SW480 (cell line): ENCODE measurements at places on chromosomes 1 and 21.

DNA sequence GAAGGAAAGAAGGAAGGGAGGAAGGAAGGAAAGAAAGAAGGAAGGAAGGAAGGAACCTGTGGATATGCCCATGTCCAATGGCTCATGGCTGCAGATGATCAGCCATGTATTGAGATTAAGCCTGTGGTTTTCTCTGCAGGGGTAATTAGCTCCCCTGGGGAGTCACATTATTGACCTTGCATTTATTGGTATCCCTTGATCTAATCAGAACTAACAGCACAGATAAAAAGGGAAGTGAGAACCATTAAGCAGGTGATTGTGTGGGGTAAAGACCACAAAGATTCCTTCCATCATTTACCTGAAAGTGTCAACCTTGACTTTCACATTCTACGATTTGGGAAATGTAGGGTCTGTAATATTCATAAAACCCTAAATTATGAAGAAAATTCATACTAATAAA lies 390.7 kb downstream of the BRINP2 start:
- no peak for DNase-seq

DNA sequence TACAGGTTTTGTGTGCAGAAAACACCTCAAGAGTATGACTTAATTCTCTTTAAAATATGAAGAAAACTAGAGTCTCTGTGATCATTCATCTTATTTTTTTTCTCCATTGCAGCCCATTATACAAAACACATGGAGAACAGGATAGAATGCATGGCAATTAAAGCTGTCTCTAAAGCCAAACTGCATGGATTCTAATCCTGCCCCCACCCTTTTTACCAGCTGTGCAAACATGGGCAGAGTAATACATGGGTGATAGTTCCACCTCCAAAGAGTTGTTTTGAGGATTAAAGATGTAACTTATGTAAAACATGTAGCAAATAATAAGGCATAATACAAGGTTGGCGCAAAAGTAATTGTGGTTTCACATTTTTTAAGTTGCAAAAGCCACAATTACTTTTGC lies 114.4 kb downstream of the CLEC20A start:
- DNase-seq, result no peak

DNA sequence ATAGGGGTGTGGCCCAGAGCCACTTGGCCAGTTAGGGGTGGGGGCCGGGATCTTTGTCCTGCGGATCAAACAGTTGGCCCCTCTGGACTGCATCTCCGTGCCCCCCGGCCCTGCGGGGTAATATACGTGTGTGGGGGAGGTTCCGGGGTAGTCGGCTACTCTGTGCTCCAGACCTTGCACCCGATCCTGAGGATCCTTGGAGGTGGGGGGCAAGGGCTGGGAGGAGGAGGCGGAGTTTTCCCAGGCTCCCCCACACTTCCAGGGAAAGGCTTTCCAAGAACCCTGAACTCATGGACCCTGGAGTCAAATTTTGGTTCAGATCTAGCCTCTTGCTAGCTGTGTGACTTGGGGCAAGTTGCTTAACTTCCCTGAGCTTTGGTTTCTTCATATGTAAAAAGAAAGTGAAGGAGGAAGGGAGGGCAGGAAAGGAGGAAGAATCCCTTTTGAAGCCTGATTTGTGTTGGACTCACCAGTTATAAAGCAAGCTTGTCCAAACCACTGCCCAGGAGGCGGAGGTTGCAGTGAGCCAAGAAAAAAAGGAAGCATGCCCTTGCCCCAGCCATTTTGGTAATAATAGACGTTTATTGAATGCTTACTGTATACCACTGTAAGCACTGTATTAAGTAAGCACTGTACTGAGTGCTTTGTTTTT lies 686 bp downstream of the MIIP start:
- no peak for DNase-seq

DNA sequence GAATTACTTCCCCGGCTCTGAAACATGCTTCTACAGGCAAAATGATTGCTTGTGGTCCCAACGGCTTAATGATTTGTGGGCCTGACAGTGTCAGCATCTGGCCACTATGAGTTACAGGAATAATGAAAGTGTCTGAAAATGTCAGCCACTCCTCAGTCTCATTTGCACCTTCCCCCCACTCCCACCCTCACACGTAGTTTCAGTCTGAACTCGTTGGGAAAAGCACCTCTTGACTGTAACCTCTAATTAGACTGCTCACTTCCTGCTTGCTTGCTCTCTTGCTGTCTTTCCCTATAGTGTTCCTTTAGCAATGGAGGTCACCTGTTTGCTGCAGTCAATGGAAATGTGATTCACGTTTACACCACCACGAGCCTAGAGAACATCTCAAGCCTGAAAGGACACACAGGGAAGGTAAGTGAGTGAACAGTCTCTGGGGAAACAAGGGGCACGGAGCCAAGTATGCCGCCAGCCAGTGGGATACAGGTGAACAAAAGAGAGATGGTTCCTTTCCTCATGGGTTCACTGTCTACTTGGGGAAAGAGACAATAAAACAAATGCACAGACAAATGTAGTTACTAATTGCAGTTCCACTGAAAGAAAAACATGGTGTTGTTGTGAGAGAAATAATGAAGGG lies 27.1 kb downstream of the CFAP57 start:
- DNase-seq, result no peak

- DNase-seq, result peak; percentile 0
These were observed 316.9 kb upstream of the ADGRL4 start for GRCh38 chr1:79323239-79324025.

DNA sequence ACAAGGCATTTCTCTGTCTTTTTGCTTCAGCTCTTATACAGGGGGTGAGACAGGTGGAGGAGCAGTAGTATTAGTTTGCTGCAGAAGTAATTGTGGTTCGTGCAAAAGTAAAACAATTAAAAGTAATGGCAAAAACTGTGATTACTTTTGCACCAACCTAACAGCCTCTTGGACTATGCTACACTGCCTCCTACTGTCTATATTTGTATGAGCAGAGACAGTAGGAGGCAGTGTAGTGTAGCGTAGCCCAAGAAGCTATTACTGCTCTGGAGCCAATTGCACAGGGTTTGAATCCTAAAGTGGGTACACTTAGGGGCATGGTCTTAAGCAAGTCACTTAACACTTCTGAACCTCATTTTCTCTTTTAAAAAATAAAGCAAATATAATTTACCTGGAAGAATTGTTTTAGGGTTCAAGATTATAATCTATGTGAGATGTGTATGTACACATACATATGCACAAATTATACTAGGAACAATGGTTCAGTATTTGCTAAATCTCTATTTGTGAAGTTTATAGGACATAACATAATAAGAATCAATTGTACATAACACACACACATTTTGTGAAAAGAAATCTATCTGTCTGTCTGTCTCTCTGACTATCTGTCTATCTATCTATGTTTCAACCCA lies 103.8 kb downstream of the BRINP3 start:
- no peak for DNase-seq

- DNase-seq, result no peak
These were observed 44.7 kb downstream of the SLC30A10 start for GRCh38 chr1:219883400-219884332.

- DNase-seq, result no peak
These were observed 557.5 kb upstream of the PTBP2 start for GRCh38 chr1:96164053-96164452.

DNA sequence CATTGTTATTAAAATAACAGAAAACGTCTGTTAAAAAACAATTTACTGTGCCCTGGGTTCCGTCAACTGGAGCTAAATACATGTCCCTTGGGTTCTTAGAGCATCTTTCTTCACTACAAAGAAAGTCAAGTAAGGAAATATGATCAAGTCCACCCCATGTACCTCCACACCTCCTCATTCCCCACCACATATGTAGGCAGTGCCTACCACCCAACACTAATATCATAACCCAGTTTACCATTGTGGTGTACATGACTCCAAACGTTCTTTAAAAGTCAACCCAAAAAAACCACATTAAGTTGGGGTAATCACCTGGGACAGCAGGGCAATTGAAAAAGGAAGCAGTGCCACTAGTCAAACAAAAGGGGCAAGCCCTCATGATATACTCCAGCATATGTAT lies 7.8 kb upstream of the LRRC52 start:
- no peak for DNase-seq

DNA sequence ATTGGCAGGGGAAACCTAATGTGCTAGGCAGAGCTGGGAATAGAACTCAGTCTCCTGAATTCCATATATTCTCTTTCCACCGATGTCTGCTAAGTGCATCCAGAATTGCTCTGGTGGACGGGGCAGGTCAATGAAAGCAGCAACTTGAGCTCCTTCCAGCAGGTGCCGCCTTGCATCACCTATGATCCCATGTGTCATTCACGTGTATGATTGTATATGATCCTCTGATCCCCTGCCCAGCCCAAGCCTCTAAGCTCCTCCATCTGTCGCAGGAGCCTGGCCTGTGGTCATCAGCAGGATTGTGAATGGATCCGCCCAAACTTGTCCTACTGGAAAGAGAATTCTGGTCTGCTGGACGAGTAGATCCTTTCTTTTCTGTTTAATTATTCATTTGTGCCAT lies 13.1 kb downstream of the ACTA1 start:
- peak; percentile 70 for DNase-seq

- DNase-seq, result no peak
These were observed 140.8 kb downstream of the KAZN start for GRCh38 chr1:14739082-14739832.

GRCh38 chr1:15628003-15628402 lies 10.7 kb downstream of the DDI2 start:
- no peak for DNase-seq

- no peak for DNase-seq
These were observed 107.6 kb upstream of the ETV3 start for GRCh38 chr1:157245823-157246222.

DNA sequence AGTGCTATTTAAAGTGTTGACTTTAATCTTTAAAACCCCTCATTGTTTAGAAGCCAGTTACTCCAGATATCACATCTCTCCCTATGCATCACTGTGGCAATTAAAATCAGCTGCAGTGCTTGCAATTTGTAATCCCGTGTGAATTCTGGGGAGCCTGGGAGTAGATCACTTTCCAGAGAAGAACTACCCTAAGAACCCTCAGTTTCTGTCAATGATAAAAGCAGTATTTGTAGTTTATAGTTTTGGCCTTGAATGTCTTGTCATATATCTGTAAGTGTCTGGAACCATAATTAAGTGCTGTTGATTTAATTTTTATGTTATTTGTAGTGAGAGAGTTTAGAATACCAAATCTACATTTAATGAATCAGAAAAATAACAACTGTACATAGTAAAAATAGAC lies 5.5 kb upstream of the SPAG17 start:
- no peak for DNase-seq

GRCh38 chr1:182249201-182249676 lies 142.4 kb downstream of the GLUL start:
- DNase-seq, result no peak

- no peak for DNase-seq
These were observed 158.7 kb downstream of the PEX14 start for GRCh38 chr1:10633416-10633815.

DNA sequence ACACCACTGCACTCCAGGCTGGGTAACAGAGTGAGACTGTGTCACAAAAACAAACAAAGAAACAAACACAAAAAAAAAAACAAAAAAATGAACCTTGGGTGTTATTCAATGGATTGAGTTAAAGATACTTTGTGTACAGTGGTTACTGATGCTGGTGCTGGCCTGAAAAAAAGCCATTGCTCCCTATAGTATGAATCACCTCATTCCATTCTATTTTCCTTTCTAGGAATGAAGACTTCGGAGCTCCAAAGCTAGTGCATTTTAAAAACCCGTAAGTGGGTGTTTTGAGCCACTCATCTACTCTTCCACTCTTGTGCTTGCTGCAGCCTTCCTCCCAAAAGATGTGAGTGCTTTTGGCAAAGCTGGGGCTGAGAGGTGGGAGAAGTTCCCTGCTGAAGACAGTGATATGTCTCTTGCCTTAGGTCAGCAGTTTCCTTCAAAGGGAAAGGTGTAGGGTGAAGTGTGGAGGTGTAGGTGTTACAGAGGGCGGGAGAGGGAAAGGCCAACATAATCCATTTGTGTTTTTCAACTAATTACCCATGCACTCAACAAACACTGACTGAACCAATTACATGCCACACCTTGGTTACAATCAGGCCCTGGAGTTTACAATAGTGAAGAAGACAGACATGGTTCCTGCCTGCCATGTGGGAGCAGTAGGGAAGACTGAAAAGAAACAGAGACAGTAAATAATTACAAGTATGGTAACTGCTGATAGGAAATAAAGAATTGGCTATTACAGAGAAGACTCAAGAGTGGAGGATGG lies 55.0 kb upstream of the SERBP1 start:
- no peak for DNase-seq

GRCh38 chr1:45536886-45537285 lies 13.7 kb upstream of the AKR1A1 start:
- DNase-seq, result no peak

- no peak for DNase-seq
These were observed 19.5 kb upstream of the SELENON start for GRCh38 chr1:25780318-25781129.

DNA sequence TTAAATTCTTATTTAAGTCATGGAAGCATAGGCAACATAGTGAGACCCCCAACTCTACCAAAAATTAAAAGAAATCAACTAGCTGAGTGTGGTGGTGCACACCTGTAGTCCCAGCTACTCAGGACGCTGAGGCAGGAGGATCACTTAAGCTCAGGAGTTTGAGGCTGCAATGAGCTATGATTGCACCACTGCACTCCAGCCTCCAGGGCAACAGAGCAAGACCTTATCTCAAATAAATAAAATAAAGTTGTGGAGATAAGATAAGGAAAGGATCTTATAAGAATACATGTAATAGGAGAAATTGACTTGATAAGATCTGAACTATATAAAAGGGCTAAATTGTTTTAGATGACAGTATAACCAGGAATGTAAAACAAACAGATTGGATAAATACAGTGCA lies 2.3 kb upstream of the BATF3 start:
- DNase-seq, result no peak

DNA sequence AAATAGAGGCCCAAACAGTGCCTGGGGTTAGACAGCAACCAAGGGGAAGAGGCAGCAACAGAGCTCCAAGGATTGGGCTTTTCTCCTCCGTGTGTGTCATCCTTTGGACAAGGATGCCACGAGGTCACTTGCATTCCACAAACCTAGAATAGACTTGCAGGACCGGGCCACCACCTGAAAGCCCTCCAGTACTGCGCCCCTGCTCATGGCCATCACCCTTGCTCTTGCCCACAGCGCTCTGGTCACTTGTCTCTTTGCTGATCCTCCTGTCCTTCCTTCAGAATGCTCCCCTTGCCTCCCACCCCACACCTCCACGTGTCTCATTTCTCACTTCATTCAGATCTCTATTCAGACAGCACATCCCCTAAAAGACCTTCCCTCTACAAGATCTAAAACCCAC lies 247.4 kb downstream of the MATN1 start:
- DNase-seq, result no peak

- no peak for DNase-seq
These were observed 258.4 kb upstream of the DPYD start for GRCh38 chr1:98179151-98179773.

GRCh38 chr1:4428711-4429110 lies 225.7 kb upstream of the AJAP1 start:
- no peak for DNase-seq
